ENCODE measurements at places on chromosomes 3 and 15.

GRCh38 chr15:66236806-66237375 is 16.7 kb downstream of the MEGF11 start:
- DNase-seq, result no peak

- no peak for DNase-seq
Measured at GRCh38 chr15:80456517-80457492, 52.6 kb downstream of the ARNT2 start.

DNA sequence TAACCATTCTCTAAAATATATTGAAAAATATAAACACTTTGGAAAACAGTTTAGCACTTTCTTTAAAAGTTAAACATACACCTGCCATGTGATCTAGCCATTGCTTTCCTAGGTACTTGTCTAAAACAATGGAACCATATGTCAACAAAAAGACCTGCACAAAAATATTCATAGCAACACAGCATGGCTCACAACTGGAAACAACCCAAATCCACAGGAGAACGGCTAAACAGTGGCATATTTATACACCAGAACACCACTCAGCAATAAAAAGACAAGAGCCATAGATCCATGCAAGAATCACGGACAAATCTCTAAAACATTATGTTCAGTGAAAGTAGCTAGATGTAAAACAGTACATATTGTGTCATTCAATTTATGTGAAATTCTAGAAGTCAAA is 221.3 kb upstream of the UBE2E2 start:
- DNase-seq, result no peak

- no peak for DNase-seq
Measured at GRCh38 chr3:142418926-142419592, 28.8 kb downstream of the XRN1 start.

GRCh38 chr15:94061041-94061440 is 170.3 kb upstream of the MCTP2 start:
- DNase-seq, result no peak

GRCh38 chr3:64903006-64903405 is 215.2 kb upstream of the ADAMTS9 start:
- DNase-seq, result no peak

DNA sequence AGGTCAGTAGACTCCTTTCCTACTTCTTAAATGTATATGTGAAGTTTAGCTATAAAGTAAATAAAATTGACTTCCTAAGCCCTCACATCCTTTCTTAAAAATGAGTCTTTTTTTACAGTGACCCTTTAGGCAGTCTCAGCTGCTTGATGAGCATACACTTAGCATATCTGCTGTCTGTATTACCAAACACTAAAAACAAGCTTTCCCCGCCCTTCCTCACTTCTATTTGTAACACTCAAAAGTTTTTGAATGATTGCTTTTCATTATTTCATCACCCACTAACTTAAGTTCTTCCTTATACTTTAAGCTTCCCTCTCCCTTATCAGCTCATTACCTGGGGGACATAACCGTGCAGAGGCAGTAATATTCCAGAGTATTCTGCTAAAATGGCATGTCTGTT is 89.4 kb downstream of the PLOD2 start:
- DNase-seq, result no peak

- peak; percentile 1 for DNase-seq
Measured at GRCh38 chr3:65178703-65179102, 490.9 kb upstream of the ADAMTS9 start.

GRCh38 chr3:175199961-175200360 is 340.8 kb downstream of the NAALADL2 start:
- no peak for DNase-seq

DNA sequence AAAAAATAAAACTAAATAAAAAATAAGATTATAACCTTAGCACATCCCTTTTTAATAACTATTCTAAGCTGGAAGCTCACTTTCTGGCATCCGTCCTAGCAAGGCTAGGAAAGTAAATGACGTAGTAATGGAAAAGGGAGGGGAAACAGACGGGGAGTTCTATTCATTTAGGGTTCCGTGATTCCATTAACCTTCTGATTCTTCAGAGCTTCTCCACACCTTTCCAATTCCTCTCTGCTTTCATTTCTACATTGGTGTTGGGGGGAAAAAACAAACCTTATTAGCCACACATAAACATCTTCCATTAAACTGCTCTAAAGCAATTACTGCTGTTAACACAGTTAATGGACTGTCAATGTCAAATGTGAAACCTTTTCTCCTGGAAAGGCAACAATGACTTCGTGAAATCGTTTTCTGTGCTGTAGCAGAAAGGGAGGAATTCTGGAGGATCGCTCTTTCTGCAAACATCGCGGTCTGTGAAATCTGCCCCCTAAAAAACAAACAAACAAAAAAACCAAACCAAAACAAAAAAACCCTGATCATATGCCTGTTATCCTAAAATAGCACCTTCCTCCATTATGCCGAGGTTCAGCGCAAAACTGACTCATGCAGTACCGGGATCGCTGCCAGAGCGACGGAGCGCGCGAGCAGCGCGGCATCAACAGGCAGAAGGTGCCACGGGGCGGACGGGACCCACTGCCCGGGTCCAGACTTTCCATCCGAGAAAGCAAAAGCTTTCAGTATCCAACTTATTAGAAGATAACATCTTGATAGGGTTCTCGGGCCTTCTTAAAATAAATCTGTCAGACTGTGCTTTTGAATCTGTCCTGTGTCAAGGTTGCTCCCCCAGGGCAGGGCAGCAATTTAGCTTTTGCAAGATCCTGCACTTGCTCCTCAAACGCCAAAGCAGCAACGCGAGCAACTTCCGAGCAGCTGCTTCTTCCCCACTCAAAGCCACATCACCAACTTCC is 156.2 kb downstream of the FGF12 start:
- peak; percentile 23 for DNase-seq

DNA sequence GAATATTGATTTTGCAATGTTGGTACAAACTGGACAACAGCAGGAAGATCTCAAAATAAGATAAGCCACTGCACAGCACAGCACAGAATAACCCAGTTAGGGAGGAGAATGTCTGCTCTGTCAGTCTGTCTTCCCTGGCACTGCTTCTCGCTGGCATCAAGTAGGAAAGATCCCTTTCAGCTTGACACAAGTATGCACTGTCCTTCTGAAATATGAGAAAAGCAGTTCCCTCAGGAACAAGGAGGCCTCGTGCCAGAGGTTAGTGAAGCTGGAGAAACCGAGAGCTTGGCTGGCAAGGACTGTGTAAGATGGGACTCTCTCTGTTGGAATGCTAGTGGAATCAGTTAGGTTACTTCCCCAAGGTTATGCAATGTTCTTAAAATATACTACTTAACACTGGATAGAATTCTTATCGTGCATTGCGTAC is 59.1 kb downstream of the FMN1 start:
- DNase-seq, result no peak

- no peak for DNase-seq
Measured at GRCh38 chr15:82138306-82138705, 92.5 kb upstream of the MEX3B start.

- DNase-seq, result peak; percentile 71
Measured at GRCh38 chr3:193190146-193190786, 50.8 kb upstream of the PLAAT1 start.

DNA sequence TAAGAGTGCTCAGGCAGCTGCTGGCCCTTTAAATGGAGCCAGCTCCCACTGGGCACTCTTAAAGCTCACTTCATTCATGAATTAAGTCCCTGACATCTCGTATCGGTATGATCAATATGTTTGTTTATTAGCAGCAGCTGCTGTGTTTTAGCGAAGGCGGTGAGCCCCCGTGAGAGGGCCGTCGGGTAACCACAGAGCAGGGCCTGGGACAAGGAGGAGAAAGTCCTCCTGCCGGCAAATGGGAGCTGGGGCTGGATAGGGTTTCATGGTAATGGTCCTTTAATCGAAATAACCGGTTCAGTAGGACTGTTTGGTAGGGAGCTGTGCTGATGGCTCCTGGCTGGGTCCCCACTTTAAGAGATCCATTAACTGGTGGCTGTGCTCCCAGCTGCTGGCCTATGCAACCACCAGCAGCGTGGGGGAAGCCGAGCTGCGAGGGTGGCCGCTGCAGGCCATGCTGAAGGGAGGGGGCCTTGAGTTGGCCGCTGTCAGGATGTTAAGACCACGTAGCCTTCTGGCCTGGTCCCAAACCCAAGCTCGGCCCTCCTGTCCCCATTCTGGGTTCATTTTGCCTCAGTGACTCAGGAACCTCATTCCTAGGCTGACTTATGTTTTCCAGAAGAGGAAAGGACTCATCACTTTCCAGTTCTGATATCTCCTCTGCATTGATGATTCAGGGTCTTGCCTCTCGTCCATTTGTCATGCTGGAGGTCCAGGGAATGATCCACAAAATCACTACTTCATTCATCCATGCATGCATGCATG is 67.6 kb upstream of the NTRK3 start:
- no peak for DNase-seq

DNA sequence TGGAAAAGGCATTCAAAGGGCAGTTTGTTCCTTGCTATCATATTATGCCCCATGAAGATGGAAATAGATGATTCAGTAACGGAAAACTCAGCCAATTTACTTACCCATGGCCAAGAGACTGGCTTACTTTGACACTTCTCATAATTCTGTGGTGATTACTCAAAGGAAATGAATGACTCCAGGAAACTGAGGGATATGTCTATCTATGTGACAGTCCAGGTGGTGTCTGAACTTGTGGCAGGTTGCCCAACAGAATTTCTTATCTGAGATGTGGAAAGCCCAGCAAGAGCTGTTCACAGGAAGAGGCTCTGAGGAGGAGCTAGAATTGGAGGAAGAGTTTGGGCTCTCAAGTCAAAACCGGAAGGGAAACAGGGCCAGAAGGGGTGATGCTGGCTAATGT is 91.2 kb downstream of the KCNAB1 start:
- peak; percentile 57 for DNase-seq

Data from hematopoietic multipotent progenitor cell treated with erythropoietin and hydrocortisone succinate and interleukin-3 and kit ligand, for 4 days (in vitro differentiated cells).